ENCODE measurements at places on chromosomes 16 and 17.

- DNase-seq: no peak
These were observed 1.2 kb downstream of the PSMD11 start for GRCh38 chr17:32445497-32445896.

DNA sequence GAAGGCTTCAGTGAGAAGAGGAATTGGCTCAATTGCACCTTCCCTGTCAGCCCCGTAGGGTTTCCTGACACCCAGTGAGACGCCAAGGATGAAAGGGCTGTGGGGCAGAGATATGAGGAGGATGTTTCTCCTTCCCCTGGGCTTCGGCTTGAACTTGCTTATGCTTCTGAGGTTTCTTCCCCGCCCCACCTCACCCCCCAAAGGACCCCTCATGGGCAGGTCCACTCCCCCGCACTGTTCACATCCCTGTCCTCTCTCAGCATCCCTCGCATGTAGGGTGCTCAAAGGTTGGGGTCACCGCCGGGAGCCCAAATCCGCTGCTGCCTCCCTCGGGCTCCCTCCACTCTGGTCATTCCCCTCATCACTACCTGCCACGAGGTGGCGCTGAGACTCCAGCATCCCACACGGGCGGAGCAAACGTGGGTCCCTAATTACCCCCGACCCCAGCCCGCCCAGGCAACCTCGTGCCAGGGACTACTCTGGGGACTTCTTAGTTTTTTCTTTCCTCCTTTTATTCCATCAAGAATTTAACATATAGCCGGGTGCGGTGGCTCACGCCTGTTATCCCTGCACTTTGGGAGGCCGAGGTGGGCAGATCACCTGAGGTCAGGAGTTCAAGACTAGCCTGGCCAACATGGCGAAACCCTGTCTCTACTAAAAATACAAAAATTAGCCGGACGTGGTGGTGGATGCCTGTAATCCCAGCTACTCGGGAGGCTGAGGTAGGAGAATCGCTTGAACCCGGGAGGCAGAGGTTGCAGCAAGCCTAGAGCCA, 3.3 kb upstream of the TRARG1 start:
- DNase-seq: peak; percentile 61

DNA sequence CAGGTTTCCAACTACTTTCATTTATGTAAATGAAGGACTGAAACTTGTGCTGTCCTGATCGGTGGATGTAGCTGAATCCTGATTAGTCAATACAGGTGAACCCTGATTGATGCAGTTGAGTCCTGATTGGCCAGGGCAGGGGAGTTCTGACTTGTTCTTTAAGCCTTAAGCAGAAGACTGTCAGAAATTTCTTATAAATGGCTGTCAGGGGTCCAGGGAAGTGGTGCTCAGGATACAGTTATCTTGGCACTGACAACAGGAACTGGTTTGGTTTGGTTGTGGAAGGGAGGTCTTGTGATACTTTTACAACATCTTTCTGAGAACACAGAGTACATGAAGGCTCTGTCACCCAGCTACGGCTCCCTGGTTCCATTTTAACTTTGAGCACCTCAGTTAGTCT, 132.1 kb downstream of the KCNJ12 start:
- no peak for DNase-seq

- DNase-seq: no peak
These were observed 46.3 kb downstream of the CYB5D2 start for GRCh38 chr17:4189280-4189679.

GRCh38 chr17:7110617-7111306, 3.9 kb downstream of the ASGR2 start:
- DNase-seq: no peak

- no peak for DNase-seq
These were observed 6.1 kb upstream of the STAC2 start for GRCh38 chr17:39231591-39232551.

- no peak for DNase-seq
These were observed 47.0 kb upstream of the MAF start for GRCh38 chr16:79647586-79647985.

- no peak for DNase-seq
These were observed 111.9 kb downstream of the SOCS1 start for GRCh38 chr16:11144122-11144521.

Measured in NCI-H460 (cell line).